ENCODE measurements at places on chromosomes 3 and 15. TPM values are rescaled to one million over a fixed set of nuclear protein-coding genes. Genes with fewer than 3 reads are reported as not detected.

Gene APOD
- not detected for total RNA-seq

Gene LRRC3B
- 3.0 TPM for total RNA-seq

Gene HYAL1
- total RNA-seq, result 3.5 TPM

Gene RPL22L1
- total RNA-seq, result 169 TPM

Gene SERINC4
- total RNA-seq, result 0.16 TPM

- H3K4me1 ChIP-seq, result no peaks in the 10 kb centered on the region
- H3K27ac ChIP-seq, result no peak overlapping the region
- H3K27me3 ChIP-seq, result peaks cover 6% of the 10 kb centered on the region
- no peak overlapping the region for H3K4me3 ChIP-seq
These were observed 41.3 kb downstream of the METTL6 start for GRCh38 chr3:15385901-15386653.

- peaks cover 13% of the 10 kb centered on the region for H3K36me3 ChIP-seq
- DNase-seq, result no peak
- H3K27me3 ChIP-seq, result peaks cover 6% of the 10 kb centered on the region
- no peak overlapping the region for H3K27ac ChIP-seq
- no peak overlapping the region for H3K4me3 ChIP-seq
- no peaks in the 10 kb centered on the region for H3K4me1 ChIP-seq
These were observed 10.9 kb upstream of the IDH2 start for GRCh38 chr15:90113166-90113565.

DNA sequence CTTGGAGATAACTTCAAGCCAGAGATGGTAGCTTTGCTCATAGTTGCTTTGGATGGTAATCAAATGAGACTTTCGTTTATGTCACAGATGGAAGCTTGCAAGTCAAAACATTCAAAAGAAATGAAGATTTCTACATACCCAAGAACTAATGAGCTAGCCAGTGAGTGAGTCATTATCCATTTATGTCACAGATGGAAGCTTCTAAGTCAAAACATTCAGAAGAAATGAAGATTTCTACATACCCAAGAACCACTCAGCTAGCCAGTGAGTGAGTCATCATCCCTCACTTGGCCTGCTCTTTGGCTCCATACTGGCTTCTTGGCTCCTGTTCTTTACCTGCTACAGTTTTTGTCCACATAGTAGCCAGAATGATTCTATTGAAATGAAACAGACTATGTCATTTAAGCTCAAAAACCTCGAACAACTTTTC, 559.8 kb upstream of the CBLB start:
- H3K4me1 ChIP-seq, result no peaks in the 10 kb centered on the region
- DNase-seq, result no peak
- H3K36me3 ChIP-seq, result no peaks in the 10 kb centered on the region
- no peak overlapping the region for H3K4me3 ChIP-seq

DNA sequence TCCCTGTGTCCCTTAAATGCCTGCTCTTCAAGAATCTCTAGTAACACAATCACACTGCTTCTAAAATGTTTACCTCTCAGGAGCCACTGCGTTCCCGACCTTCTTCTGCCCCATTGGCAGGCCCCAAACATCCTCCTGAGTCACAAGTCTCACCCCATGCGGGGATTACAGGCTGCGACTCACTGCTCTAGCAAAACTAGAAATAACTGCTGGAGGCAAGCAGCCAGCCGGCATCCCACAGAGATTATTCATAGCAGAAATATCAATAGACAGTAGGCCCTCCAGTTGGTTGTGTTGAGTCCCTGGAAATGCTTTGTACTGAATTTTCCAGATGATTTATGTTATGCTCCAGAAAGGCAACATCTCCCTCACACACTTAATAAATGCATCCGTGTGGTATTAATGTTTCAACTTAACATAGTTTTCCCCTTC, 64.8 kb downstream of the RFTN1 start:
- no peak for DNase-seq
- H3K36me3 ChIP-seq, result no peaks in the 10 kb centered on the region
- no peak overlapping the region for H3K4me3 ChIP-seq
- H3K27ac ChIP-seq, result no peak overlapping the region
- H3K27me3 ChIP-seq, result no peaks in the 10 kb centered on the region

- no peaks in the 10 kb centered on the region for H3K27me3 ChIP-seq
- H3K27ac ChIP-seq, result no peak overlapping the region
- H3K4me1 ChIP-seq, result peaks cover 10% of the 10 kb centered on the region
- no peak for DNase-seq
These were observed 16.6 kb downstream of the TEX264 start for GRCh38 chr3:51687431-51688205.

- no peaks in the 10 kb centered on the region for H3K36me3 ChIP-seq
- H3K27ac ChIP-seq, result no peak overlapping the region
- no peak overlapping the region for H3K4me3 ChIP-seq
- no peak for DNase-seq
These were observed 132.3 kb upstream of the ABHD17C start for GRCh38 chr15:80562846-80563245.

DNA sequence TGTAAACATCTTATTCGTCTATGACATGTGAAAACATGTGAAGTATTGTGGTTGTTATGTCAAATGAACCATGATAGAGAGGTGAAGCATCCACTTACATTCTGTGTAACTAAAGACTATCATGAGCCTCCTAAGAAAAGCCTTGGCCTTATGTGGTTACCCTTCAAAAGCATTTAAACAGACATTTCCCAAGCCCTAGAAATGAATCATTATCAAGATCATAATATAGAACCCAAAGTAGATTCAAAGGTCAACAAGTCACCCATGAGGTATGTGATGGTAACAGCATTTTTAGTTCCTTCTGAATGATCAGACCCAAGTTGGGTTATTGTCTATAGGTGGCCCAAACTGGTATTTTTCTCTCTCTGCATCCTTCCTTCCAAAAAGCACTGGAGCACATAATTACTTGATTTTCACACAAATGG, 408.0 kb downstream of the TBL1XR1 start:
- H3K27ac ChIP-seq, result no peak overlapping the region
- no peaks in the 10 kb centered on the region for H3K27me3 ChIP-seq
- H3K4me1 ChIP-seq, result peaks cover 25% of the 10 kb centered on the region
- no peaks in the 10 kb centered on the region for H3K36me3 ChIP-seq
- DNase-seq, result no peak
- no peak overlapping the region for H3K4me3 ChIP-seq

DNA sequence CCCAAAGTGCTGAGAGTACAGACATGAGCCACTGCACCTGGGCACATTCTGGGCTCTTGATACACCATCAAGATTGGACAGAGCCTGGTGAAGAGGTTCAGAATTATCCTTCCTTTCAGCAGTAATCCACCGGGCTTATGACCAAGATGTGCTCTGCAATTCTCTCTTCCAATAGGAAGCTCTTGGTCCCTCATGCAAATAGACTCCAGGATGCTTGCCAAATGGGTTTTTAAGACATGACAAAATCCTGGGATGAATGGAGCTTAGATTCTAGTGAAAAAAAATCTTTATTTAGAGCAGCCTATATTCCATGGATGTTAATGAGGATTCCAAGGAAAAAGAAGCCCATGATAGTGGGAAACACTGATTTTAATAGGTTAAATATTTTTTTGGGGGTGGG, 119.1 kb downstream of the SV2B start:
- H3K4me3 ChIP-seq, result no peak overlapping the region
- H3K27ac ChIP-seq, result no peak overlapping the region
- no peaks in the 10 kb centered on the region for H3K36me3 ChIP-seq
- no peak for DNase-seq
- H3K4me1 ChIP-seq, result peaks cover 17% of the 10 kb centered on the region
- H3K27me3 ChIP-seq, result no peaks in the 10 kb centered on the region

DNA sequence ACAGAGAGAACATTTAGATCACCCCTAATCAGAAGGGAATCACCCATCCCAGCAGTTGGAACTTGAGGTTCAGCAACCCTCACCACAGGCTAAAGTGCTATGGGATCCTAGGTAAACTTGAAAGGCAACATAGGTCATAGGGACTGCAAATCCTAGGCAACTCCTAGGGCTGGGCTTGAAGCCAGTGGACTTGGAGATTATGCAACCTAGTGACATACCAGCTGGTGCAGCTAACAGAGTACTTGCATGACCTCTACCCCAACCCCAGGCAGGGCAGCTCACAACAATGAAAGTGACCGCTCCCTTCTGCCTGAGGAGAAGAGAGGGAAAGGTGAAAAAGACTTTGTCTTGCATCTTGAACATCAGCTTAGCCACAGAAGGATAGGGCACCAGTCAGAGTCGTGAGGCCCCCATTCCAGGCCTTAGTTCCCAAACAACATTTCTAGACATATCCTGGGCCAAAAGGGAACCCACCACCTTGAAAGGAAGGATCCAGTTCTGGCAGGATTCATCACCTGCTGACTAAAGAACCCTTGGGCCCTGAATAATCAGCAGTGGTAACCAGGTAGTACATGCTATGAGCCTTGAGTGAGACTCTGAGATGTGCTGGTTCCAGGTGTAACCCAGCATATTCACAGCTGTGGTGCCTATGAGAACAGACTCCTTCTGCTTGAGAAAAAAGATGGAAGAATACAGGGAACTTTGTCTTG, 37.6 kb upstream of the FBN1 start:
- H3K4me1 ChIP-seq, result no peaks in the 10 kb centered on the region
- H3K36me3 ChIP-seq, result no peaks in the 10 kb centered on the region
- no peak for DNase-seq
- H3K4me3 ChIP-seq, result no peak overlapping the region
- H3K27ac ChIP-seq, result no peak overlapping the region
- H3K27me3 ChIP-seq, result no peaks in the 10 kb centered on the region

- H3K27me3 ChIP-seq, result no peaks in the 10 kb centered on the region
- no peak overlapping the region for H3K27ac ChIP-seq
- H3K4me3 ChIP-seq, result no peak overlapping the region
- no peaks in the 10 kb centered on the region for H3K36me3 ChIP-seq
- H3K4me1 ChIP-seq, result peaks cover 8% of the 10 kb centered on the region
These were observed 24.5 kb downstream of the TMEM266 start for GRCh38 chr15:76084256-76084655.

GRCh38 chr3:62615258-62615849, 242.0 kb upstream of the FEZF2 start:
- H3K4me1 ChIP-seq, result peaks cover 3% of the 10 kb centered on the region
- H3K4me3 ChIP-seq, result no peak overlapping the region
- no peak overlapping the region for H3K27ac ChIP-seq
- no peaks in the 10 kb centered on the region for H3K27me3 ChIP-seq

DNA sequence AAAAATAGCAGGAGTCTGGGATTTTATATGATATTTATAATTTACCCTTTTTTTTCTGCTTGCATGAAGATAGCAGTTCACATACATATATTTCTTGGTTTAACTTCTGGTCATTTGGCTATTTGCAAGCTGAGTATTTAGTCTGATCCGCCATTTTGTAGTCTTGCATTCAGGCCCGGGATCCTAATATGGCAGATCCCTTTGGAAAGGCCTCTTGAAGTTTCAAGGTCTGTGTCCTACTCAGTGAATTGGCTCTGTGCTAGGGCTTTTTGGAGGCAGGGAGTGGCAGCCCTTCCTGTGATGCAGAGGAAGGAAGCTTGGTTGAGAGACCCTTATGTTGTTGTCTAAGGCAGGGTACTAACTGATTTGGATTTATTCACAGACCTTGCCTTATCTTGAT, 2.9 kb downstream of the SNRPN start:
- H3K4me3 ChIP-seq, result peak overlapping the region; percentile 89
- no peak for DNase-seq
- peaks cover 2% of the 10 kb centered on the region for H3K27me3 ChIP-seq
- H3K27ac ChIP-seq, result peak overlapping the region; percentile 87
- H3K4me1 ChIP-seq, result peaks cover 41% of the 10 kb centered on the region

GRCh38 chr15:56082263-56082761, 88.9 kb upstream of the NEDD4 start:
- no peak for DNase-seq
- H3K4me3 ChIP-seq, result no peak overlapping the region
- H3K27ac ChIP-seq, result no peak overlapping the region
- no peaks in the 10 kb centered on the region for H3K36me3 ChIP-seq

DNA sequence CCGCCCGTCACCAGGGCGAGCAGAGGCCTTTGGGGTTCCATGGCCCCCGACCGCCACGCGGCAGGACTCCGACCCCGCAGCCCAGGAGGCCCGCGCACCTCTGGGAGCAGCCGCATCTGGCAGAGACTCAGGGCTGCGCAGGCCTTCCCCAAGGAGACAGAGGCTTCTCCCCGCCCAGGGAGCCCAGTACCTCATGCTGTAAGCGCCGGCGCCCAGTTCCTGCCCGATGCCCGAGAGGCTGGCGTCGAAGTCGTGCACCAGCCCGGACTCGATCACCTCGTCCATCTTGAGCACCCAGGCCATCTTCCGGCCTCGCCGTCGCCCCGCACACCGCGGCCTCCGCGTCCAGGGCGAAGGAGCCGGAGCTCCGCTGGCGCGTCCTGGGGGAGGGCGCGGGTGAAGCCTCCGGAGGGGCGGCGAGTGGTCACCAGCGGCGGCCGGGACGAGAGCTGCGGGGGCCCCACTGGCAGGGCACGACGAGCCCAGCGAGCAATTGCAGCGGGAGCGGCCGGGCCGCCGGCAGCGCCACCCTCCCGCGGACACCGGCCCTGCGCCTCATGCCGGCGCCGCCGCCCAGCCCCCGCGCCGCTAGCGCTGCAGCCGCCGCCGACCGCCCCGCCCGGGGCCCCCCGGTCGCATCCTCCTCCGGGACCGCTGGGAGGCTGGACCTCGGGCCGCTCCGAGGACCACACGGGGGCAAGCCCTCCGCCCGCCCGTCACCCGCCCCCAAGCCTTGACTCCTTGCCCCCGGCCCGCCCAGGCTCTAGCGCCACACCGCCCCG, 468 bp downstream of the UBP1 start:
- no peaks in the 10 kb centered on the region for H3K36me3 ChIP-seq
- peak overlapping the region; percentile 98 for H3K4me3 ChIP-seq
- no peaks in the 10 kb centered on the region for H3K27me3 ChIP-seq
- H3K27ac ChIP-seq, result peak overlapping the region; percentile 82

DNA sequence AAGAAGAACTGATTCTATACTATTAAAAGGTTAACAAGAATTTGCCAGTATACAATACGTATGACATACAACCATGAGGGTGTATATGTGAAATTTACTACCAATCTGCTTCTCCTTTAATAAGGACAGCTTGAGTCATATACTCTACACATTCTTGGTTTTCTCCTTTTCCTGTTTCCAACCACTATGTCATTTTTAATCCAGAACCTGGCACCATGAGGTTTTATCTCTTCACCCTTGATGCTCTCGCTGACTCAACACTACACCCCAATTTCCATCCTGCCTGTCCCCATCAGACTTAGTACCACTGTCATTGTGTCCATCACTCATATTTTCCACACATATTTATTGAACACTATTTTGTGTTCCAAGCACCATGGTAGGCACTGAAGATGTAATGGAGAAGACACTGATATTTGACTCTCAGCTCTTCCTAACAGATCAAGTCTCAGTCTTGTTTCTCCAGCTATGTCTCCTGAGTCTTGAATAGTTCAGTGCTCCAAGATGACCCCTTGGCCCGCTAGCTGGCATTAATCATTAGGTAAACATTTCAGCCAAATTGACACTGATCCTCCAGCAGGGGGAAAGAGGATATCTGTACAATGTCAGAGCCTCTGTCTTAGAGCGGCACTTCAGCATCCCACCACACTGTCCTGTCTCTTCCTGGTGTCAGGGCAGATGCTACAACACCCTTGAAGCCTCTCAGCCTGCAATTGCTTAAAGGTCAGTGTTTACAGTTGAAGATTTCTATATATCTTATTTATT, 11.2 kb upstream of the COL8A1 start:
- no peak for DNase-seq
- no peaks in the 10 kb centered on the region for H3K27me3 ChIP-seq
- H3K27ac ChIP-seq, result no peak overlapping the region
- H3K36me3 ChIP-seq, result no peaks in the 10 kb centered on the region

All from WTC11 (cell line).